ENCODE measurements at places on chromosomes 7 and 10.

- no peak for DNase-seq
These were observed 58.5 kb upstream of the UBE3C start for GRCh38 chr7:157080111-157080730.

DNA sequence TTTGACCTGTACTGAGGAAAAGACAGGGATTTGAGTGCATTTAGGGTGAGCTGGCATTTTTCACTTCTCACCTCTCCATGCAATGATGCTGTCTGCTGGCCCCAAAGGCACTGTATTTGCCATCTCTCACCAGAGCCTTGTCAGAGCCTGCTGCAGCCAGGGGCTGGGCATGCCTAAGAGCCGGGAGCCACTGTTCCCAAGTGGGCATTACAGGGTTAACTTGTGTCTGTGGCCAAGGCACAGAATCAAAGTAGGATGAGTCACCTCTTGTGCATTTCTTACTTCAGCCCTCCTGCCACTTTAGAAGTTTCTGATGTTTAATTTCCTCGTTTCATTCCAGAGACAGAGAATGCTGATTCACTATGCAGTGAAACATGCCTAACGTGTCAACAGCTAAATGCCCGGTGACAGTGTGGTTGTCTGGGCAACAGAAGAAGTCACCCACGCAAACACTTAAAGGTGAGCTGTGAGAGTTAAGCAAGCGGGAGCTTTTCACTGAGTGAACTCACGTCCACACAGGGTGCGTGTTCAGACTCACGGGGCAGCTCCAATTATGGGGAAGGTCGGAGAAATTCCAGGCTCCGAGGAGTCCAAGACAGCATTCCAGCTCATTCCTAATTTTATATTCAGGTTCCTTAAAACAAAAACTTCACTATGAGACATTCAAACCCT, 57.1 kb upstream of the IGFBP3 start:
- DNase-seq = no peak

DNA sequence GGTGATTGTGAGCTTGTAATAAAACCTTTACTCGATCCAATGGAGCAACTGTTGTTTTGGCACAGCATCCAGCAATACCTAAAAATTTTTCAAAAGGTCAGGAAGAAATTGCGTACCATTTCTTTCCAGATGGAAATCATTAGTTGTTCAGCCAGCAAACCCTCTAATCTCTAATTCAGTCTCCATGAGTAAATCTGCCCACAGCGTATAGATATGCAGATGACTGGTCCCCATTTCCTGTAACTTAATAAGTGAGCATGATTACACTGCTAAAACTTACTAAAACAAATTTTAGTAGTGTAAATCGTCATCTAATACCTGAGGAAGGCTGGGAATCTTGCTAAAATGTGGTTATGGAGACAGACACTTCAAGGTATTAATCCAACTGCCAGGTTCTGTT, 10.6 kb downstream of the SLC25A16 start:
- no peak for DNase-seq

DNA sequence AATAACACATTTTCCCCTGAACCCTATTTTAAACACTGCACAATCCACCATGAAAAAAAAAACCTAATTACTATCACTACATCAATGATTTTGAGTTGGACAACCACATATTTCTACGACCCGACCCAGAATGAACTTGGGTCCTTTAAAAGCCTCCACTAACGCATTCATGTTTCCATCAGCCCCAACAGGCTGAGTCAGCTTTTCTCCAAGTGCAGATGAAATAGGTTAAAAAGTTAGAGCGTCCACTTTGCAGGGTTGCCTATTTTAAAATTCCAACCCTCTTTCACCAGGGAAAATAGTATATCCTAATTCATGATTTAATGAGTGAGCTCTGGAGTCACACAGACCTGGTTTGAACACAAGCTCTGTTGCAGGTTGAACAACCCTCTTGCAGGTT, 501.0 kb upstream of the SORCS1 start:
- no peak for DNase-seq

DNA sequence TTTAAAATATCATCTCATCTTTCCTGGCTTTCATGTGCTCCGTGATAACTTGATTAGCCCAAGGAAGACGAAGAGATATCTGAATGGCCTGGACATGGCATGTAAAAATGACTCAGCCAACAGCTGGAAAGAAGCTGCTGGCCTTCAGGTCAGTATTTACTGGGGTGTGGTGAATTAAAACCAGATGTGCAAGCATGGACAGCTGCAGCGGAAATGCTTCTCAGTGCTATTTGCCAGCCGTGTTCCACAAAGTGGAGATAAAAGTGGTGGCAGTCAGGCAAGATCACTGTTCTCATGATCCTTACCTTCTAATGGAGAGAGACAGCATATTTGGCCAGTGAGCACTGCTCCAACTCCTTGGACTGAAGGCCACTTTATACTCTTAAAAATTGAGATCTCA, 203.1 kb upstream of the VSTM2A start:
- DNase-seq = no peak

All from GM12891 (cell line).